ENCODE measurements at places on chromosomes 7 and 10.

GRCh38 chr7:124930655-124931597, 1.3 kb upstream of the POT1 start:
- DNase-seq, result no peak

DNA sequence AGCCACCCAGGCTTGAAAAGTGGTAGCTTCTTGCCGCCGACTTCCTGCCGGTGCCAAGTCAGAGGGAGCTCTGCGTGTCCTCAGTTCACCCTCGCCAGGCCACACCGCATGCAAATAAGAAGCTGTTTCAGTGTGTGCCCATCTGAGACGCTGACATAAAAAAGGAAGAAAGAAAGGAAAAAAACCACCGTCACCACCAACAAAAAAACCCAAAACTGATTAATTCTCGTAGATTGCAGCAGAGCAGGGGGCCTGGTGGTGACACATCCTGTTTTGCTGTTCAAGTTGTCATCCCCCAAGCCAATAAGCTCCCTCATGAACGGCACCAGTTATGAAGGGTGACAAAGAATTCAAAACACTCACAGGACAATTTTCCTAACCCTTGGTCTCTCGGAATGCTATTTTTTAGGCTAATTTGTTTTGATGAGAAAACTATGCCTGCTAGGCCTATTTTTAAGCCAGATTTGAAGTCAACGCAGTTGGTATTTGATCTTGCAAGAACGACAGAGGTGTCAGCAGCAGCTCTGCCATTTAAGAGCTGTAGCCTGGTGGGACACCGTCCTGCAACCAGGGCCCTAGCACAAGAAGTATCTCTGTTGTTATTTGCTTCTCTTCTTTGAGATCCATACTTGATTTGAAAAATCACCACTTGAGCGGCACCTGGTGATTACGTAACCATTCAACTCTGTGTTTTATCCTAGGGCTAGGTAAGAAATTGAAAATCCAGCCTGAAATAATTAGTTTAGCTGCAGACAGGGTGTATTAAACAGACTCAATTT, 145.6 kb downstream of the PFKFB3 start:
- no peak for DNase-seq

DNA sequence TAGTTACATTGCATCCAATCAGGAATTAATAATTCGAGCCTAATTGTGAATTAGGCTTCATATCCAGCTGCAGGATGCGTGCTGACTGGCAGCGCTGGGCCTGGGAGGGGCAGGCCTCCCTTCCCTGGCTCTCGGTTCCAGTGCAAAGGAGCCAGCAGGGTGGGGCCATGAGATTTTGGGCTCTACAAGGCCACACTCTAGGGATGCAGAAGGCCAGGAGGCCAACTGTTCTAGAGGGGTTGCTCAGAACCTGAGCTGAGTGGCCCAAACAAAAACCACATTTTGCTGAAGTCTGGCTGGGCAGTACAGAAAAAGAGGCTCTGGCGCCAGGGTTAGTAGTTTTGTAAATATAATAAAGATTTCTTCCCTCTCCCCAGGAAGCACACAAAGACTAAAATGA, 72.3 kb downstream of the CLEC2L start:
- no peak for DNase-seq

GRCh38 chr7:97307521-97308108, 190.1 kb downstream of the SDHAF3 start:
- DNase-seq, result no peak

DNA sequence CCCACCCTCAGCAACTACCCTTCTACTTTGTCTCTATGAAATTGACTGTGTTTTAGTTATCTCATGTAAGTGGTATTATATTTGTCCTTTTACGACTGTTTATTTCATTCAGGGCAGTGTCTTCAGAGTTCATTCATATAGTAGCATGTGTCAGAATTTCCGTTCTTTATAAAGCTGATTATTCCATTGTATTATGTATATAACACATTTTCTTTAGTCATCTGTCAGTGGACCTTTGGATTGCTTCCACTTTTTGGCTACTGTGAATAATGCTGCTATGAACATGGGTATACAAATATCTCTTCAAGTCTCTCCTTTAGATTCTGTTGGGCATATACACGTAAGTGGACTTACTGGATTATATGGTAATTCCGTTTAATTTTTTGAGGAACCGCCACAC, 14.5 kb downstream of the SLF2 start:
- no peak for DNase-seq

DNA sequence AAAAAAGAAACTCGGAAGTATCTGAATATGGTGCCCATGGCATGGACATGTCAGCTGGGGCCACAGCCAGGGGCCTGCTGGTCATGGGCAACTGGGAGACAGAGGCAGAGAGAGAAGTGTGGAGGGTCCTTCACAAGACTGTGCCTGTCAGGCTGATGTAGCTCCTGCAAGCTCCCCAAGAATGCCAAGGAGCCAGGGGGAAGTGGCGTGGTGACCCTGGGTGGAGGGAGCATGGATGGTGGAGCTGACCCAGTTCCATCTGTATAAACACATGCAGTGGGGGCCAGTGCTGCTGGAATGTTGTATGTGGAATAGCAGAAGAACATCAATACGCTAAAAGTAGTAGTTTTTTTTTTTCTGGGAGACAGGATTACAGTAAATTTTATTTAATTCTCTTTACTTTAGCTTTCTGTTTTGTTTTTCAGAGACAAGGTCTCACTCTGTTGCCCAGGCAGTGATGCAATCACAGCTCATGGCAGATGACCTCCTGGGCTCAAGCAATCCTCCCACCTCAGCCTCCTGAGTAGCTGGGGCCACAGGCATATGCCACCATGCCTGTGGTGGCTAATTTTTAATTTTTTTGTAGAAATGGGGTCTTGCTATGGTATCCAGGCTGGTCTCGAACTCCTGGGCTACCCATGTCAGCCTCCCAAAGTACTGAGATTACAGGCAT, 10.5 kb upstream of the ZMIZ2 start:
- DNase-seq, result no peak

GRCh38 chr7:107573537-107573936, 6.5 kb upstream of the BCAP29 start:
- no peak for DNase-seq

- no peak for DNase-seq
Measured at GRCh38 chr7:156274557-156274956, 366.0 kb upstream of the RNF32 start.

DNA sequence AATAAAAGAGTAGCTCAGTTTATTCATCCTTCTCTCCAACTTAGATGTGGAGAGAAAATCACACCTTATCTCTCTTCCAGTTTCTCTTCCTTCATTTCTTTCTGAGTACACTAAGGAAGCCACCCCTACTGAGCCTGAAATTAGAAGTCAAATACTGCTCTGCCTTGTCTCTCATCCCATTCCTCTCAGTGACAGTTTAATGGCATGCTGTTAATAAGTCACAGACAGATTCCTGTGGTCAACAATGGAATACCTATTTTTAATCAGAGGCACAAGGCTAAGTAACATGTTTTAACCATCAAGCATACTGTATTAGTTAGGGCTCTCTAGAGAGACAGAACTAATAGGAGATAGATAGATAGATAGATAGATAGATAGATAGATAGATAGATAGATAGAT, 253.2 kb downstream of the HTR7 start:
- DNase-seq, result no peak

- no peak for DNase-seq
Measured at GRCh38 chr7:18806177-18806576, 310.6 kb downstream of the HDAC9 start.

DNA sequence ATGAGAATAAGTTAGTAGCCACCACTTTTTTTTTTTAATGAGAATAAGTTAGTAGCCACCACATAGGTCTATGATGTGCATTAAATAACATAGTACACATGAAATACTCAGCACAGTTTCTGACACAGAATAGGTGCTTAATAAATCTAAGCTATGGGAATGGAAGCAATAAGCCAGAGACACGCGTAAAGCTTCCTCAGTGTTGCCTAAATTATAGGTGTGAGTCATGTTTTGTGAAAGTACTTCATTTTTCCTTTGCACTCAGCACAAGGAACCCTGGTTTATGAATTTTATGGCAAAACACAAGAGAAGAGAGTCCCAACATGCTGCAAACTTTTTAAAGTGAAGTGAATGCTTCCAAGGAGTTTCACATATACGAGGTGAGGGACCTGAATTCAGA, 267.4 kb downstream of the RNLS start:
- DNase-seq, result no peak

- no peak for DNase-seq
Measured at GRCh38 chr7:108067844-108068243, 62.3 kb downstream of the LAMB4 start.

DNA sequence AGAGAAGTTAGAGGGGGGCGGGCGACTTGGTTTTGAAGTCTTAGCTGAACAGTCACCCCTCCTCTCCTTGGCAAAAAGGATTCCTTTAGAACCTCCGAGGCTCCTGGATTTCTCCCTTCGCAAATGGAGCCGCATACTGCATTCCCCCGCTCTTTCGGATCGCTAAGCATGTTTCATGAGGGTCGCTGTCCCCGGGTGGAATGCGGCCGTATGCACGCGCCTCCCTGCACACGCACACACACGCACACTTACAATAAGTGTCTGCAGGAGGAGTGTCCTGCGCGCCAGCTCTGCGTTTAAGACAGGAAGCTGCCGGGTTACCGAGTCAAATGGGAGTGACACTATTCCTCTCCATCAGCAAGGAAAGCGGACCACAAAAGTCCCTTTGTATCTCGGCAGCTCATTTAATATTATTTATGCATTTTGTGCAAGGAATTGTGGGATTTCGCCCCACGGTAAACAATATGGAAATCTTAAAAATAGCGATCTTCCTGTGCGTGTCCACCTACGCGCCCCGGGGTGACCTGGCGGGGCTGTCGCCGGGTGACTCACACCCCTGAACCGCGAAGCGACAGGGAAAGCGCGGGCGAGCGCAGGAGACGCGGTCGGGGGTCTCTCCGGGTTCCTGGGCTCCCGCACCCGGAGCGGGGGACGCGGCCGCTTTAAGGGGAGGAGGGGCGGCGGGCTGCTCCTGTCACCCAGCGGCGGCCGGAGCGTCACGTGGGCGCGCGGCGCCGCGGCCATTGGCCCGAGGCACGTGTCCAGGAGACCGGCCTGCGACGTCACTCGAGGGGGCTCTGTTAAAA, 988 bp upstream of the EN2 start:
- peak; percentile 30 for DNase-seq

All from fibroblast of skin of left quadriceps (primary cell).